ENCODE measurements at places on chromosomes 2 and 18.

DNA sequence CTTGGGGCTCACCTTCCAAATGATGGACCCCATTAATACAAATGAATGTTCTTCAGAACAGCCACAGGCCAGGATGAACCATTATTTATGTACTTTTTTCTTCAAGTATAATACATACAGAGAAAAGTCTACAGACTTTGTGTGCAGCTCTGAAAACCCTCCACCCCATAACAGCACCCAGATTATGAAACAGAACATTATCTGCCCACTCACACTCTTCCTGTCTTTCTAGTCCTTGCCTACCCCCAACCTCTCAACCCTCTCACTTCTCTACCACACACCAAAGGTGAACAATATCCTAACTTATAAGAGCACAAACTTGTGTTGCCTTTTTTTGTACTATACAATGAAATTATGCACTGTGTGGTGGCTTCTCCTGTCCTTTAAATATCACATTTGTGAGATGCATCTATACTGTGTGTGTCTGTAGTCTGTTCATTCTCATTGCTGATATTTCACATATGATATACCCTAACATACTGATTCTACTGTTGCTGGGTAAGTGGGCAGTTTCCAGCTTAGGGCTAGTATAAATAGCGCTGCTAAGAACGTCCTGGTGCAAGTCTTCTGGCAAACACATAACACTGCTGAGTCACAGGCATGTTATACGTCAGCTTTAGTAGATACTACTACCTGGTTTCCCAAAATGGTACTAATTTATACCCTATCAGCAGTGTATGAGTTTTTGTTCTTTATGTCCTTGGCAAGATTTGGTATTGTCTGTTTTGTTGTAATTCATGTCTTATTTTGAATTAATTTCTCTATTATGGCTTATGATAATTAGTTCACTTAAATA is 1.0 kb upstream of the NPHP1 start:
- H3K27ac ChIP-seq: peak overlapping the region; percentile 23
- no peak for DNase-seq
- H3K27me3 ChIP-seq: peaks cover 5% of the 10 kb centered on the region
- peaks cover 8% of the 10 kb centered on the region for H3K4me1 ChIP-seq
- H3K4me3 ChIP-seq: peak overlapping the region; percentile 91
- no peaks in the 10 kb centered on the region for H3K36me3 ChIP-seq

GRCh38 chr18:12401881-12402280 is 5.8 kb upstream of the PRELID3A start:
- no peaks in the 10 kb centered on the region for H3K4me1 ChIP-seq
- H3K4me3 ChIP-seq: no peak overlapping the region
- no peaks in the 10 kb centered on the region for H3K36me3 ChIP-seq
- no peak for DNase-seq

GRCh38 chr2:121336528-121337294 is 51.7 kb upstream of the TFCP2L1 start:
- peaks cover 22% of the 10 kb centered on the region for H3K36me3 ChIP-seq
- H3K4me1 ChIP-seq: peaks cover 20% of the 10 kb centered on the region

GRCh38 chr2:165536851-165537499 is 67.5 kb downstream of the CSRNP3 start:
- H3K27ac ChIP-seq: no peak overlapping the region
- no peak overlapping the region for H3K4me3 ChIP-seq
- H3K36me3 ChIP-seq: no peaks in the 10 kb centered on the region
- H3K4me1 ChIP-seq: peaks cover 4% of the 10 kb centered on the region

DNA sequence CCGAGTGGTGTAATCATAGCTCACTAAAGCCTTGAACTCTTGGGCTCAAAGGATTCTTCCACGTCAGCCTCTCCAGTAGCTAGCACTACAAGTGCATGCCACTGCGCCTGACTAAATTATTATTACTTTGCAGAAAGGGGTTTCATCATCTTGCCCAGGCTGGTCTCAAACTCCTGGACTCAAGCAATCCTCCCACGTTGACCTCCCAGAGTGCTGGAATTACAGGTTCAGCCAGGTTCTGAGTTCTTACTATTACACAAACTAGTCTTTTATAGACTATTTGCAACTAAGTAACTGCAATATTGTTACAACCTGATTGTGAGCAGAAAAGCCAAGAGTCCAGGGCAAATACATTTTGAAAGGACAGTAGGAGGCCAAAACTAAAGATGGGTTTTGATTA is 35.9 kb upstream of the MRPL19 start:
- no peak for DNase-seq
- H3K27me3 ChIP-seq: peaks cover 36% of the 10 kb centered on the region
- H3K4me1 ChIP-seq: no peaks in the 10 kb centered on the region
- no peak overlapping the region for H3K27ac ChIP-seq
- H3K4me3 ChIP-seq: no peak overlapping the region
- no peaks in the 10 kb centered on the region for H3K36me3 ChIP-seq

GRCh38 chr2:226524381-226524843 is 275.2 kb downstream of the IRS1 start:
- H3K4me1 ChIP-seq: no peaks in the 10 kb centered on the region
- H3K4me3 ChIP-seq: no peak overlapping the region
- H3K36me3 ChIP-seq: no peaks in the 10 kb centered on the region
- H3K27me3 ChIP-seq: no peaks in the 10 kb centered on the region

GRCh38 chr2:48209214-48209885 is 303.1 kb upstream of the FBXO11 start:
- no peaks in the 10 kb centered on the region for H3K36me3 ChIP-seq
- DNase-seq: no peak
- no peaks in the 10 kb centered on the region for H3K27me3 ChIP-seq
- H3K27ac ChIP-seq: no peak overlapping the region
- H3K4me1 ChIP-seq: peaks cover 9% of the 10 kb centered on the region
- no peak overlapping the region for H3K4me3 ChIP-seq

- DNase-seq: no peak
- no peaks in the 10 kb centered on the region for H3K4me1 ChIP-seq
- no peaks in the 10 kb centered on the region for H3K36me3 ChIP-seq
- H3K27me3 ChIP-seq: no peaks in the 10 kb centered on the region
- H3K4me3 ChIP-seq: no peak overlapping the region
- H3K27ac ChIP-seq: no peak overlapping the region
Observed at GRCh38 chr2:142965443-142965842, 88.0 kb downstream of the KYNU start.

DNA sequence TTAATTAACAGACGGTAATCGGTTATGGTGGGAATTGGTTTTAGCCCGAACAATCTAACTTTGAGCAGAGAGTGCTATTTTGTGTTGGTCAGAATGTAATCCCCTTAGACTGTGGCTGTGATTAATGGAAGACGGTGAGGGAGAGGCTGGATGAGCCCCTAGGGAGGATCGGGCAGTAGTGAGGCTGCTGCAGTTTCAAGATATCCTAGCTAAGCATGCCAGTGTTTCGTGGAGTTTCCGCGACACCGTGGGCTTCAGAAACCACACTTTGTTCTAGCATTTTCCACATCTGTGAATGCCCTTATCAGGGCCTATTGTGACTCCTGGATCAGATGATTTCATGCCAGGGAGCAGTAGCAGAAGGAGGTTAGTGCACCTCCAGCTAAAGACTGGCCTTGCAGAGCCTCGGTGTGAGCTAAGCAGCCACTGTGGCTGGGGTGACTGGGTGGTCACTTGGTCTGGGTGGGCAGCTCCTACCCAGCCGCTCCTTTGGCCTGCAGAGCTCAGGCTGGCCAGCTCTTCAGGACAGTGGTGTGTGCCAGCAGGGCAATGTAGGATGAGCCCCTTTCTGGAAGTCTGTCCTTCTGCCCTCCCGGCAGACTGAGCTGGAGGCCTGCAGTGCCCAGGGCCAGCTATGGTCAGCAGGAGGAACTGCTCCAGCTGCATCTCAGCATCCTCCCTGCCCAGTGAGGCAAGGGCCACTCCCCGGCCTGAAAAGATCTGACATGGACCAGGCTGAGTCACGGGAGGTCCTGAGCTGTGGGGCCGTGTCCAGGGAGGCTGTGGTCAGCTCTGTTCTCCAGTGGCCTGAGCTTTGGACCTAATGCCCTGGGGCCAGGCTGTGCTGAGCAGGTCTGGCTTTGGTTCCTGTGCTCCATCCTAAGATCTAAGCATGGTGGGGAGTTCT is 142.6 kb upstream of the GPC1 start:
- no peaks in the 10 kb centered on the region for H3K36me3 ChIP-seq
- no peak for DNase-seq

- no peak overlapping the region for H3K27ac ChIP-seq
- H3K27me3 ChIP-seq: no peaks in the 10 kb centered on the region
- H3K4me1 ChIP-seq: no peaks in the 10 kb centered on the region
Observed at GRCh38 chr2:4130651-4131050, 427.3 kb downstream of the DCDC2C start.

GRCh38 chr18:40006634-40007033 is 1948.4 kb upstream of the PIK3C3 start:
- H3K27ac ChIP-seq: no peak overlapping the region
- H3K4me3 ChIP-seq: no peak overlapping the region
- H3K27me3 ChIP-seq: no peaks in the 10 kb centered on the region
- H3K36me3 ChIP-seq: no peaks in the 10 kb centered on the region

GRCh38 chr2:28067602-28068001 is 177.1 kb downstream of the BABAM2 start:
- no peaks in the 10 kb centered on the region for H3K36me3 ChIP-seq
- no peak overlapping the region for H3K27ac ChIP-seq
- no peaks in the 10 kb centered on the region for H3K27me3 ChIP-seq
- no peak overlapping the region for H3K4me3 ChIP-seq

- H3K4me1 ChIP-seq: peaks cover 10% of the 10 kb centered on the region
- no peaks in the 10 kb centered on the region for H3K36me3 ChIP-seq
- DNase-seq: no peak
- H3K27ac ChIP-seq: no peak overlapping the region
- no peak overlapping the region for H3K4me3 ChIP-seq
Observed at GRCh38 chr2:14761118-14761517, 128.6 kb downstream of the LRATD1 start.

DNA sequence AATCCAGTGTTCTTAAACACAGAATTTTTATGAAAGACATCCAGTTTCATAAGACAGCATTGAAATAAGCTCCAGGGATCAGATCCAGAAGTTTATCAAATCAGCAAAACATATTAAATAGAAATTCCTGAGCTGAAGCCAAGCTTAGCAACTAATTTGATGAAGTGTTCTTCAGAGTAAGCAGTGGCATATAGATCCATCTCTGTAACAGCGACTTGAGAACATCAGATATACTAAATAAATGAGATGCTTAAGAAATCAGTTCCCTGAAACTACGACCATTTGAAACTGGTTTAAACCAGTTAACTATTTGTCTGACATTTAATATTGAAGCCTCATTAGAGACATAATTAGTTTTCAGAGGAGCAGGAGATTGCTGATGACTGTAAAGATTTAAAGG is 34.1 kb downstream of the PPP1R1C start:
- no peaks in the 10 kb centered on the region for H3K36me3 ChIP-seq
- H3K4me3 ChIP-seq: no peak overlapping the region
- H3K27ac ChIP-seq: no peak overlapping the region

DNA sequence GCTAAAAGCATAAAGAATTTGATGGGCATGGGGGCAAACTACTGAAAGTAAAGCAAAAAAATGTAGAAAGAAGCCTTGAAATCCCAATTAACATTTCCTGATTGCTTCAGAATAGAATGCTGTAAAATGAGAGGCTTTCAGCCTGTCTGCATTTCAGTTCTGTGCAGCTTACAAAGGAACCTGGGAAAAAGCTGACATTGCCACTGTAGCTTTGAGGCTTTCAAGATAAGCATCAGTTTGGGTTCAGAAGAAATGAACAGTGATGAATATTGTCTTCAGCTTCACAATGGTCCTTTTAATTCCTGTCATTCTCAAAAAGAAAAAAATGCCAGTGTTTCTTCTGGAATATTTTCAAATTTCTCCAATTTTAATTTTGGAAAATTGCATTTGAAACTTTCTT is 242.7 kb downstream of the LRRTM1 start:
- no peak overlapping the region for H3K27ac ChIP-seq
- peaks cover 4% of the 10 kb centered on the region for H3K4me1 ChIP-seq
- DNase-seq: no peak
- no peaks in the 10 kb centered on the region for H3K27me3 ChIP-seq

GRCh38 chr2:226800941-226801784 is 1.5 kb upstream of the IRS1 start:
- peak overlapping the region; percentile 97 for H3K27ac ChIP-seq
- peaks cover 17% of the 10 kb centered on the region for H3K4me1 ChIP-seq
- peak overlapping the region; percentile 91 for H3K4me3 ChIP-seq

DNA sequence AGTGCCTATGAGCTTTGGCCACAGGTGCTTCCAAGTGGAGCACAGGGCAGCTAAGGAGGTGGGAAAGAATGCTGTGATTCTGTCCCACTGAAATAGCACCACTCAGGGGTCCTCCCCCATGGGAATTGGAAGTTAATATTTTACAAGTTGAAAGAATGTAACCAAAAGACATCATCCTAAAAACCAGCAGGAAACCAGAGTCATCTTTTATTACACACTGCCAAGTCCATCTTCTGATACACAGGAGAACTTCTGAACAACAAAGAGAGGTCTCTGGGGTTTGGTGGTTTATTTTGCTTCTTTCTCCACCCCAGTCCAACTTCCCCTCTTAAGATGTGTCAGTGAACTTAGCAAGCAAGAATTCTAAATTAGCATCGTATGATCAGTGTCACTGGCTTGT is 47.7 kb downstream of the COLEC12 start:
- no peaks in the 10 kb centered on the region for H3K36me3 ChIP-seq
- DNase-seq: no peak
- H3K27me3 ChIP-seq: peaks cover 8% of the 10 kb centered on the region
- no peak overlapping the region for H3K27ac ChIP-seq
- no peak overlapping the region for H3K4me3 ChIP-seq
- H3K4me1 ChIP-seq: no peaks in the 10 kb centered on the region

DNA sequence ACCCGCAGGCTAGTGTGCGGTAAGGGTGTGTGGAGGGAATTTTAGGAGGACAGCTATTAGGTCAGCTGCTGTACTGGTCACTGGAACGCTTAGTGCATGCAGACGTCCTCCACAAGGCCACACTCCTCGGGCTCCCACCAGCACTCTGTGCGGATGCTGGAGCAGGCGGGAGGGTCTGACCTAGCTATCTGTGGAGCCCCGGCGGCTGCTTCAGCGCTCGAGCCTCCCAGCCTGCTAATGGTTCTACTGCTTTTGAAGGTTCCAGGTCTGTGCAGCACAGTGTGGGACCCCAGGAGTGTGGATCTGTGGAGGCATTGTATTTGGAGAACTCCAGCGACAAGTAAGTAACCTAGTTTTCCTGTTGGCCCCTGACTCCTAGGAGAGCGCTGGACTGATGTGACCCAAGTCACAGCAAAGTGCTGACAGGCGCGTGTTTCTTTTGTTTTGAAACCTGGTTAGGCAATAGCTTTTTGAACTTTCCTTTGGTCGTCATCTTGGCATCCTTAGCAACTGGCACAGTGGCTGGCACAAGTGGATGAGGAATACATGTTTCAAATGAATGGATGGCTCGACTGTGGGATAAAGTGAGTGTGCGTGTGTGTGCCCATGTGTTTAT is 113.5 kb downstream of the ZNF236 start:
- H3K27me3 ChIP-seq: no peaks in the 10 kb centered on the region
- H3K4me1 ChIP-seq: no peaks in the 10 kb centered on the region
- no peak overlapping the region for H3K4me3 ChIP-seq
- DNase-seq: no peak
- H3K27ac ChIP-seq: no peak overlapping the region

DNA sequence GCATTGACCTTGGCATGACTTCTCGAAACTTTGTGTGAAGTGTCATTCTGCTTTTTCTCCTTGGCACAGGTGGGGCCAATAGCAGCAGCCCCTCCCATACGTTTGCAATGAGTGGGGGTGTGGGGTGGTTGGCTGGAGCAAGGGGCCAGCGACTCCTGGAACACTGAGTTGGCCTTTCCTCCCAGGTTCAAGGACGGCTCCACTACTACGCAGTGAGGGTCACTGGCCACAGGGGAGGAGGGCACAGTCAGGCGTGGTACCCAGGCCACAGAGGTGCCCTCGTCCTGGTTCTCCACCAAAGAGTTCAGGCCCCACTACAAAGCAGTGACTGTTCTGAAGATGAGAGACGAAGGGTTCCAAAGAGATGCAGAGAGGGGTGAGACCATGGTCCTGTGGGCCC is 70.6 kb upstream of the OTOS start:
- DNase-seq: no peak
- no peaks in the 10 kb centered on the region for H3K36me3 ChIP-seq
- H3K4me1 ChIP-seq: no peaks in the 10 kb centered on the region
- H3K27me3 ChIP-seq: no peaks in the 10 kb centered on the region
